ENCODE measurements at places on chromosomes 1 and 21.

DNA sequence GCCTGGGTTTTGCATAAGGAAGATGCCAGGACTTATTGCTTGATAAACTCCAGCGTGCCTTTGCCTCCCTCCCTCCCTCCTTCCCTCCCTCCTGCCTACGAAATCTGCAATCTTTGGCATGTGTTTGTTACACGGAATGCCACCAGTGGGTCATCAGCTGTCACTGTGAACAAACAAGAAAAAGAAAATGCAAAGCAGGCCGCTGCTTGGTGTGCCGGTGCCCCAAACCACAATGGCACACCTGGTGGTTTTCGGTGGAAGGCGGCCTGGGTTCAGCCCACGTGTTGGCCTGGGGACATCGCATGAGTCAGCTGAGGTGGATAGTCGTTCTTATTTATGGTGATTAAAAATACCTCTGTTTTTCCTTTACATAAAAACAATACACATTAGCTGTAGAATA is 16.3 kb upstream of the IFNLR1 start:
- no peak for DNase-seq

- DNase-seq, result peak; percentile 78
These were observed 15.0 kb downstream of the C1orf52 start for GRCh38 chr1:85244271-85245061.

DNA sequence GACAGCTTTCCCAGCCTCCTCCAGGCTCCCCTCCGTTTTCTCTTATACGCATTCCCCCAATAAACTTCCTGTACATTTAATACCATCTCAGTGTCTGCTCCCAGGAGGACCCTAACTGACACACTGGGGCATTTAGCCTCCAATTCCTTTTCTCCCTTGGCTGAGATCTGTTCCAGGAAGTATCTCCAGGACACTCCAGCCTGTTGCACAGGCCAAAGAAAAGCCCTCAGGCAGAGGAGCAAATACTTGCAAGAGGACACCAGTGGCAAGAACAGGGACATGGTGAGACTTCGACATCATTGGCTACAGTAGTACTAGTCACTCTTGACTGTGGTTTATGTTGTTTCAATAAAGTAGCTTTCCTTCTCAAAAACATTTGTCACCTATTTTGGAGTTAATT is 4.7 kb upstream of the SYNJ1 start:
- DNase-seq, result no peak

GRCh38 chr21:17782051-17782450 is 37.1 kb downstream of the C21orf91 start:
- no peak for DNase-seq

GRCh38 chr1:179821524-179821923 is 56.1 kb downstream of the TOR1AIP2 start:
- DNase-seq, result no peak

DNA sequence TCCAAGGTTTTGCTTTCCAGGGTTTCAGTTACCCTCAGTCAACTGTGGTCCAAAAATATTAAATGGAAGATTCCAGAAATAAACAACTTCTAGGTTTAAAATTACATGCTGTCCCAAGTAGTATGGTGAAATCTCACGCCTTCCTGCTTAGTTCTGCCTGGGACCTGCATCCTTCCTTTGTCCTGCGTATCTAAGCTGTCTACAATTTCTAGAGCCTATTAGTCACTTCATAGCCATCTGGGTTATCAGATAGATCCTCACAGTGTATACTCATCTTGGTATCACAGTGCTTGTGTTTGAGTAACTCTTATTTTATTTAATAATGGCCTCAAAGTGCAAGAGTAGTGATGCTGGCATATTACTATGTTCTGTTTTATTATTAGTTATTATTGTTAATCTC is 157.7 kb downstream of the ROR1 start:
- no peak for DNase-seq

DNA sequence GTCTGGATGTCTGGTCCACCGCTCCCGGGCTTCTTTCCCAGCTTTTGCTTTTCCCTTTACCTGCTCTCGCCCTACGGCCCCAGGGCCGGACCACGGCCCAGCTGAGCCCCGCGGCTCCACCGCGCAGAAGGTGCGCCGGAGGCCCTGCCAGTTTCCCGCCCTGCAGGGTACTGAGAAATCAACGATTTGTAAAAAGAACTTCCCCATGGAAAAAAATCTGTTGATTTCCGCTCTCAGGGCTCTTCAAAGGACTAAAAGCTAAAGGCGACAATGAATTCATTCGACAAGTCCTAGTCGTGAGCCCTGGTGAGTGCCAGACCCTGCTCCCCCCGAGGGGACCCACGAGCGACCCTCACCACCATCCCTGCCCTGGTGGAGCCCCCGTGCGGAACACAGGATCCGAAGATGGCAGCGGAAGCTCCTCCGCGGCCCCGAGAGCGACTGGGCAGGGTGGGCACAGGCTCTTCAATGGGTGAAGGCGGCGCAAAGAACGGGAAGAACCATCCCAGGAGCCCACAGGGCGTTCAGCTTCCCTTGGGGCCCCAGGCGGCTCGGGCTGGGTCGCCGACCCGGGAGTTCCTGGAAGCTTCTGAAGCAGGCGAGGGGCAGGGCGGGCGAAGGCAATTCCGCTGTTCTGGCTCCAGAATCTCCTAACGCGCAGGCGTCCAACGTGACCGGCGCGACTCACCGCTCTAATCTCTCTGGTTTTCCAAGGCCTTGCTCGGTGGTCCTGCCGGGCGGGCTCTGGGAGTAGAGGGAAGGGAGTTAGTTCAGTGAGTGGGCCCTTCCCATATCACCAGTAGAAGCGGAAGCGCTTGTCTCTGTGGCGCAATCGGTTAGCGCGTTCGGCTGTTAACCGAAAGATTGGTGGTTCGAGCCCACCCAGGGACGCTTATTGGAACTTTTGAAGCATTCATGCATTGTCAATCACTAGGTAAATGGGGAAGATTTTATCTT is 6.6 kb upstream of the RNU1-2 start:
- no peak for DNase-seq

DNA sequence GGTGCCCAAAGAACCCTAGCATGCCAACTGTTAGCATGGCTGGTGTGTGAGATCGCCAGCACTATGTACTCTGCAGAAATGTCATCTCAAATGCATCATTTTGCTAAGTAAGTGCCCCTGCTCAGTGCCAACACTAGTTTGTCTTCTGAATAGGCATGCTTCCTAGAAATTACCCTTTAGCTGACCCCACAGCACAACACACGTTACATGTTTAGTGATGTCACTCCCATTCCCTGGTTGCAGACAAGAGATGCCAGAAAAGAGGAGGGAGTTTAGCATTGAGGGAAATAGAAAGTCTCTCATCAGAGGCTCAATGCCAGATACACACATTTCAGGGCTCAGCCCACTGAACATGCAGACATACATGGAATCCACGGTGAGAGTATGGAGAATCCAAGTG is 9.3 kb upstream of the ST6GALNAC3 start:
- no peak for DNase-seq

GRCh38 chr1:162992945-162993344 is 76.2 kb upstream of the RGS4 start:
- DNase-seq, result no peak

- DNase-seq, result peak; percentile 65
These were observed 26.8 kb upstream of the NCAM2 start for GRCh38 chr21:20971296-20971921.

DNA sequence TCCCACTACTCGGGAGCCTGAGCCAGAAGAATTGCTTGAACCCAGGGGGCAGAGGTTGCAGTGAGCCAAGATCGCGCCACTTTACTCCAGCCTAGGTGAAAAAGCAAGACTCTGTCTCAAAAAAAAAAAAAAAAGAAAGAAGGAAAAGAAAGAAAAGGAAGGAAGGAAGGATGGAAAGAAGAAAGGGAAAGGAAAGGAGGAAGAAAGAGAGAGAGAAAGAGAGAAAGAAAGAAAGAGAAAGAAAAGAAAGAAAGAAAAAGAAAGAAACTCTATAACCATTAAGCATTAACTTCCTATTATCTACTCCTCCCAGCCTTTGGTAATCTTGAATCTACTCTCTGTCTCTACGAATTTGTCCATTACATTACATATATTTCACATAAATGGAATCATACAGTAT is 6.9 kb upstream of the NFASC start:
- no peak for DNase-seq

GRCh38 chr1:201877877-201878401 is 10.8 kb upstream of the SHISA4 start:
- DNase-seq, result peak; percentile 52

GRCh38 chr1:234928642-234929041 is 200.0 kb downstream of the TOMM20 start:
- no peak for DNase-seq

DNA sequence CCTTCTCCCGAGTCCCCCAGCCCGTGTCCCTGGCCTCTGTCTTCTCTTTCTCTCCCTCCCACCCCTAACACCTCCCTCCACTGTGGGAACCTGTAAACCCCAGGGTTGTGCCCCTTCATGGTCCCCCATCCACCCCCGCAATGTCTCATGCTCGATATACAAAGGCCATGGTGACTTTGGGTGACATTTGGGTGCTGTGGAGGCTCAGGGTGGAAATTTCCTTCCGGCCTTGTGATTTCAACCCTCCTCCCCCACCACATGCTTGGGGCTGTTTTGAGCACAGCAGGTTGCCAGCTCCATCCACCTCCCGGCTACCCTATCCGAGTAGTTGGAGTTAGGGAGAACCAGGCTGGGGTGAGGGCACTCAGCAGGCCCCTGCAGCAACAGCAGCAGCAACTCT is 25.7 kb upstream of the VPS13D start:
- no peak for DNase-seq

- no peak for DNase-seq
These were observed 17.2 kb downstream of the DSCAM start for GRCh38 chr21:40829791-40830190.

GRCh38 chr1:5379176-5379759 is 613.0 kb downstream of the NPHP4 start:
- no peak for DNase-seq

DNA sequence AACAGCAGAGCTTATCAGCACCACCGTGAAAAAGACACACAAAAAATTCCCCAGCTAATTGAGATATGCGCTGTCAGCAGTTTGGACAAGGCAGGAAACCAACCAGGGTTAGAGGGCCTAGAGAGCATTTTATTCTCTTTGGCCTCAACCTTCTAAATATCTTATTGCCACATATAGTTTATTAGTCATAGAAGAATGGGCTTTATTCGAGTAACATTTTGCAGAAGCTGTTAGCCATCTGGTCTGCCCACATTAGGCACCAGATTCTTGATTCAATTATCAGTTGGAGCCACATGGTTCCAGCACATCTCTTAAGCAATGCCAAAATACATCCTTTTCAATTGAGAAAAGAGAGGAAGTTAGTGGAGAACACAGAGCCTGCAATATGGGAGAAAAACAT is 109.9 kb upstream of the CXADR start:
- DNase-seq, result no peak

GRCh38 chr1:27774654-27775053 is 1.6 kb downstream of the STX12 start:
- no peak for DNase-seq

GRCh38 chr1:49971088-49971487 is 52.7 kb downstream of the AGBL4 start:
- DNase-seq, result no peak

GRCh38 chr21:43975469-43976098 is 36.5 kb upstream of the TRAPPC10 start:
- peak; percentile 71 for DNase-seq

DNA sequence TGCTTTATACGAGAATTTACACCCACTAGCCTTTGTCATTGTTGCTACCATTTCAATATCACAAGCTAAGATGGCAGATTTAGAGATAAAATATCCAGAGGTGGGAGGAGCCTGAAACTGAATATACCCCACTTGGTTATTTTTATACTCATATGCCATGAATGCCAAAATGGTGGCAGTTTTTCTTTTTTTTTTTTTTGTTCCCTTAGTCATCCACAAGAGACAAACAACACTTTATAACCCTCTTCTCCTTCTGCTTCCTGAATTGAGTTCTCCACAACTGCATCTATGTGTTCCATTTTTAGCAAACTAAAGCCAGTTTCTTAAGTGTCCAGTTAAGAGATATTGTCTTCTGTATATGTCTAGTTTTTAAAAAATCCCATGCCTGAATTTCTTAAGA is 558.4 kb downstream of the LMO4 start:
- peak; percentile 2 for DNase-seq

- no peak for DNase-seq
These were observed 22.7 kb downstream of the SERINC2 start for GRCh38 chr1:31435471-31436409.

DNA sequence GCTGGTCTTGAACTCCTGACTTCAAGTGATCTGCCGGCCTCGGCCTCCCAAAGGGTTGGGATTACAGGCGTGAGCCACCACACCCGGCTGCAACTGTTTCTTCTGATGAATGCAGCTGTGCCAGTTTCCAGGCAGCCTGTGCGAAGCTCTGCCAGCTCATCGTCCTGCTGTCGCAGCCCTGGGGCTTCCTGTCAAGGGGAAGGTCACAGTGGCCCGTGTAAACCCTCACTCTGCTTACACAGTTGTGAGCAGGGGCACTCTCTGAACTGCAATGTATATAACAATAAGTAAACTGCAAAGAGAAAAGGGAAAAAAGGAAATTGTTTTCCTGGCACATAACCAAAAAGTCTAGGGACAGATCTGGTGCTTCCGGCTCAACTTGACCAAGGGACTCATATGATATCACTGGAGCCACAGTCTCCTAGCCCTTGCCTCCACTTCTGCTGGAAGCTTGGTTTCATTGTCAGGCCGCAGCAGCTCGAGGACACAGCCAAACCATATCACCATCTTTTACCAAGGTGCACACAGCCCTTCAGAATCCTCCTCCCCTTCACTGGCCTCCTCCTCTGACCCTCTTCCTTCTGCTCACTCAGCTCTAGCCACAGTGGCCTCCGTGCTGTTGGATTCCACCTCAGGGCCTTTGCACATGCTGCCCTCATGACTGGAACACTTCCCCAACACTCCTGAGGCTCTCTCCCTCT is 22.8 kb upstream of the LBR start:
- peak; percentile 63 for DNase-seq

GRCh38 chr1:9037476-9038337 is 11.5 kb upstream of the SLC2A7 start:
- DNase-seq, result no peak

- peak; percentile 78 for DNase-seq
These were observed 58.5 kb upstream of the BCL10 start for GRCh38 chr1:85334962-85335361.

- DNase-seq, result no peak
These were observed 2.5 kb downstream of the USP33 start for GRCh38 chr1:77757066-77757584.

DNA sequence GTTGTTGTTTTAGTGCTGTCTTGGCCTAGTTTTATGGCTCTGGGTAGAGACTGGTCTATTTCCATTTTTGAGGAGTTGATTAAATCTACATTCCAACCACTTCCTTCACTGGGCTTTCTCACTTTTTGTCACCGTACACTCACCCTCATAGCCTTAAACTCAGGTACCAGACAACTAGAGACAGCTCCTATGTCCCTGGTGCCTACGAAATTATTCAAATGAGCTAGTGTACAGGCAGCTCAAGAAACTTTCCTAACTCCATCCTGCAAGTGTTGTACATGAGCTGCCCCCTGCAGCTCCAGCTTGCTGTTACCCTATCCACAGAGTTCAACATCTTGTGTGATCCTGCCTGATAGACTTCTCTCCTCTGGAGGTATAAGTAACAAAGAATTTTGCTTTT is 704.8 kb upstream of the RGS18 start:
- no peak for DNase-seq

DNA sequence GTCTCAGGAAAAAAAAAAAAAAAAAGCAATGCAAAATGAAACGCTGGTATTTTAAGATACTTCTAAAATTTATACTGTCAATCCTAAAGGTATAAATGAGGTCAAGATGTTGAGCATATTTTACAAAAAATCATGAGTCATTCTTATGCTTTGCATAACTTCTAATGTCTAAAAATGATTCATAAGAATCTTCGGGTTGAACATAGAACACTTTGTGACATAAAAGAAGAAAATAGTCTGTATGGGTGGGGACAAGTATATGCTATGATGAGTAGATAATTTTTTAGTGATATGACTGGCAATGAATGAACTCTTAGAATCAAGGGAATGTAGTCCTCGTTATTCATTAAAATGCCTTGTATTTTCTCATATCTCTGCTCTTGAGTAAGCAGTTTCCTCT is 416.9 kb upstream of the USP24 start:
- no peak for DNase-seq
